Natural killer cell (primary cell): ENCODE measurements at places on chromosomes 7 and 10. TPM values are rescaled to one million over a fixed set of nuclear protein-coding genes. Genes with fewer than 3 reads are reported as not detected.

Gene NKX1-2
- not detected for total RNA-seq

Gene ANK3
- total RNA-seq = 12.9 TPM

Gene NEUROD6
- total RNA-seq = not detected

Gene OR2A5
- total RNA-seq = not detected

DNA sequence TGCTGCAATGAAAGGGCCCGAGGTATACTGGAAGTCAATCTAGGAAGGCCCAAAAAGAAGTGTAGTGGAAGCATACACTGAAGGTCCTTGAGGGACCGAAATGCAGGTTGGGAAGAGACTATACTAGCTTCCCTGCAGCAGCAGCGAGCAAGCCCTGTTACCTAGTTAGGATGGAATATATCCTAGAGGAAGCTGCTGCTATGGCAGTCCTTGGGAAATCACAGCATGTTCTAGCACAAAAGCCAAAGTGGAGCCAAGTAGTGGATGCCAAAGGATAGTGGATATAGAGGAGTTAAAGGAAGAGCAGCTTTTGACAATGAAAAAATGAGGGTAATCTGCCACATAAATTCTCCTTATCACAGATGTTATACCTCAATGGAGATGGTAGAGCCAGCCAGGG, 123.8 kb upstream of the STARD3NL start:
- no peak for DNase-seq

- DNase-seq = no peak
These were observed 38.0 kb upstream of the CACNA2D1 start for GRCh38 chr7:82481499-82482097.

DNA sequence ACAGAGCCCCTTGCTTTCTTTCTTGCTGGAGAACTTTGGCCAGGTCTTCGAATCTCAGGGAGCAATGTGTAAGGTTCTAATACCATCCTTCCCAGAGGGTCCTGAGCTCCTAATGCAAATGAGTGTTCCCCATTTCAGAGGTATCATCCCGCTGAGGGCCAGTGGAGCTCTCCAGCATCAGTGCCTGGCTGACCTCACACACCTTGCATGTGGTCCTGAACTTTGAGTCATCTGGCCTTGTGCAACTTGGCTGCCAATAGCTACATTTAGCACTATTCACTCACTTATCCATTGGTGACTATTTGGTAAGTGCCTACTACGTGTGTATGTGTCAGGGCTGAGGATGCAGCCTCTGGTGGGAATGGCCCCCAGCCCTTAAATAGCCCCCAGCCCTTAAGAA, 48.4 kb upstream of the HABP2 start:
- DNase-seq = no peak

DNA sequence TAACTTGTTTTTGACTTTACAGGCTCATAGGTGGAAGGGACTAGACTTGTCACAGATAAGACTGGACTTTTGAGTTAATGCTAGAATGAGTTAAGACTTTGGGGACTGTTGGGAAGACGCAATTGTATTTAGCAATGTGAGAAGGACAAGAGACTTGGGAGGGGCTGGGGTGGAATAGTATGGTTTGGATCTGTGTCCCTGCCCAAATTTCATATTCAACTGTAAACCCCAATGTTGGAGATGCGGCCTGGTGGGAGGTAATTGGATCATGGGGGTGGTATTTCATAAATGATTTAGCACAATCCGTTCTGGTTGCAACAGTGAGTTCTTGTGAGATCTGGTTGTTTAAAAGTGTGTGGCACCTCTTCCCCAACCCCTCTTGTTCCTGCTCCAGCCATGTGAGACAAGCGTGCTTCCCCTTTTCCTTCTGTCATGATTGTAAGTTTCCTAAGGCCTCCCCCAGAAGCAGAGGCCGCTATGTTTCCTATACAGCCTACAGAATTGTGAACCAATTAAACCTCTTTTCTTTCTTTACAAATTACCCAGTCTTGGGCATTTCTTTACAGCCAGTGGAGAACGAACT, 22.6 kb downstream of the RNF216 start:
- no peak for DNase-seq

- DNase-seq = no peak
These were observed 64.8 kb upstream of the PRKAR2B start for GRCh38 chr7:106979551-106980357.

GRCh38 chr10:65235846-65236245, 1690.0 kb upstream of the LRRTM3 start:
- DNase-seq = no peak

- no peak for DNase-seq
These were observed 357.1 kb downstream of the MAGI2 start for GRCh38 chr7:79096361-79096805.
